ENCODE measurements at places on chromosomes 5 and 9.

GRCh38 chr5:140546851-140547507 lies 483 bp upstream of the EIF4EBP3 start:
- DNase-seq = no peak

- no peak for DNase-seq
These were observed 51.3 kb upstream of the SLC30A5 start for GRCh38 chr5:69042500-69042899.

- DNase-seq = no peak
These were observed 20.7 kb downstream of the ITGA1 start for GRCh38 chr5:52808316-52808901.

- DNase-seq = no peak
These were observed 19.4 kb upstream of the RHOBTB3 start for GRCh38 chr5:95711501-95712346.

DNA sequence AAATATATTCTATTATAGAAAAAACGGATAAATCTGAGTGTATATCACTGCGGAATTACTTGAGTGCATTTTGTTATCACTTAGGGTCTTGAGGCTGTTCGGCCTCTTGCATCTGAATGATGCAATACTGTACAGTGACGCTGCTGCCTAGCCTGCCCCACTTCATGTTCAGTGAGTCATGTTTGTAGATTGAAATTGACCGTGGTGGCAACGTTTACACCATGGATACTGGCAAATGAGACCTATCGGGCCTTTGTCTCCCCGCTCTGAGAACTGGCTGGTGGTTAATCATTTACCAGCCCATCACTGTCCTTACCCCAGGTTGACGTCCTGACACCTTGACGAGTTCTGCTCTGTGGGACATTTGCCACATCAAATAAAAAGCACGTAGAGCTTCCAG lies 510.1 kb upstream of the ADAMTS16 start:
- no peak for DNase-seq

- DNase-seq = no peak
These were observed 324.7 kb downstream of the TLE4 start for GRCh38 chr9:79896390-79896980.

DNA sequence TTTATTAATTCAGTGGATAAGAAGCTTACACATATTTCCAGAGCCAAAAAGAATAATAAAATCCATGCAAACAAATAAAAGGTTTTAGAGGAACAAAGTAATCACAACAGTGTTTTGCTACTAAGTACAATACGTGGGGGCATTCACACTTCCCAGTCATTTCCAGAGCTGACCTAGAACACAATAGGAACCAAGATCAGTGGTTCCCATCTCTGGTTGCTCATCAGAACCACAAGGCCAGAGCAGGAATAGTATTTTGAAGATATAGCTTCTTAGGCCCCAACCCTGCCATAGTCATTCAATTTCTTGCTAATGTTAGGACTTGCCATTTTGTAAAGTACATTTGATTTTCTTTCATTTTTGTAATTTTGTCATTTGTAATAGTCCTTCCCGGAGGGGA lies 215.4 kb downstream of the NR3C1 start:
- DNase-seq = no peak

GRCh38 chr9:135023786-135024405 lies 63.6 kb upstream of the OLFM1 start:
- DNase-seq = no peak

GRCh38 chr5:546376-546908 lies 22.2 kb upstream of the SLC9A3 start:
- no peak for DNase-seq

GRCh38 chr5:101535626-101536025 lies 632.5 kb upstream of the ST8SIA4 start:
- DNase-seq = no peak

- no peak for DNase-seq
These were observed 805.5 kb downstream of the EFNA5 start for GRCh38 chr5:106865279-106865678.

- DNase-seq = no peak
These were observed 34.9 kb downstream of the NREP start for GRCh38 chr5:111722140-111722539.

DNA sequence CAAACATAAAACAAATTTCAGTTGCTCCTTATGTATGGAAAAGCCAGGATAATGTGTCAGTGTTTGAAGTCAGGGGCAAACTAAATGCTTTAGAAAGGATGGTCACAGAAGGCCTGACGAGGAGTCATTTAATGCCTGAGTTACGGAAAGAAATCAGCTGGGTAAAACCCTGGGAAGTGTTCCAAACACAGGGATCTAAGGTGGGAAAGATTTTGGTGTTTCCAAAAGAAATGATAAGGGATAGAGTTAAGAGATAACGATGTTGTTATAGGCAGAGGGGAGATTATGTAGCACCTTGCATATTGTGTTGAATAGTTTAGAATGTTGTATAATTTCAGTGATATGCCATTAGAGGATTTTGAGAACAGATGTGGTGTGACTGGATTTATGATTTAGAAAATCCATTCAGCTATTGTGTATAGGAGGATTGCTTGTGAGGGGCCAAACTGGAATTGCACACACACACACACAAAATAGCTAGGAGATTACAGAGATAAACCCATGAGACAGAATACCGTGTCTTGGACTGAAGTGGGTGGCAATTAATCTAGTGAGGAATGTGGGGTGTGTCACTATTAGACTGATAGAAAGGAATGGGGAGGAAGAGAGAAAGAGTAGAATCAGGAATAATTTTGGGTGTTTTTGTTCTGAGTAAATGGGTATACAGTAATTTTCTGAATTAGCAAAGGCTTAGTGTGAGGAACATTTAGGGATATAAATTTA lies 274.2 kb upstream of the DAB2 start:
- no peak for DNase-seq

DNA sequence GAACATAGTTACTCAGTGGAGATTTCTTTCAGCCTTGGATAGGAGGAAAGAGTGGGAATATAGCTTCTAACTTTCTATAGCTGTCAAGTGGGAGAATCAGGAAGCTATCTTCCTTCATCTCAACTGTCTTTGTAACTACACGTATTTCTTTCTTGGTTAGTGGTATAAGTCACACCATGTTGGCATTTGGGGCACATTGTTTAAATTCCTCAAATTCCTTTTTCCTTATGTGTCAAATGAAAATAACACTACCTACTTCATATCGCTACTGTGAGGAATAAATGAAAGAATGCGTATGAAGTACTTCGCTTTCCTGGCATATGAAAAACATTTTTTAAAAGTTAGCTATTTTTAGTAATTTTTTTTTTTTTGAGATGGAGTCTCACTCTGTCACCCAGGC lies 1082.5 kb upstream of the WWC1 start:
- no peak for DNase-seq

DNA sequence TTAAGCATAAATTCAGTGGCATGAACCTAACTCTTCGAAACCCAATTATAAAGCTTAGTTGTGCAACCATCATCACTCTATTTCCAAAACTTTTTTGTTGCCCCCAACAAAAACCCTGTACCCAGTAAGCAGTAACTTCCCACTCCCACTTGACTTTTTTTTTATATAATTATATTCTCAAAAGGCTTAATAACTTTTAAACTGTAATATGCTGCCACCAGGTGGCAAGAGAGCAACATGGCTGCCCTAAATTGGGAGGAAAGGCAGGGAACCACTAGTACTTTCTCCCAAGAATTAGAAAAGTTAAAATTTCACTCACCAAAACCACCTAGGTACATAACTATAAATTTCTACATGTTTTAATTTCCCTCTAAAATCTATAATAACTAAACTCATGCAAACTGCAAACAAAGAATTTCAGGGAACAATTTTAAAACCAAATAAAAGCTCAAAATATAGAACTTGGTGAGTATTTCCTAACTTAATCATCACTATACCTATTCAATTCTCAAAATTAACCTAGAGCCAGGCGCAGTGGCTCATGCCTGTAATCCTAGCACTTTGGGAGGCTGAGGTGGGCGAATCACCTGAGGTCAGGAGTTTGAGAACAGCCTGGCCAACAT lies 50.2 kb upstream of the RNF38 start:
- DNase-seq = peak; percentile 40

GRCh38 chr9:118985851-118986250 lies 383.4 kb downstream of the BRINP1 start:
- DNase-seq = no peak

DNA sequence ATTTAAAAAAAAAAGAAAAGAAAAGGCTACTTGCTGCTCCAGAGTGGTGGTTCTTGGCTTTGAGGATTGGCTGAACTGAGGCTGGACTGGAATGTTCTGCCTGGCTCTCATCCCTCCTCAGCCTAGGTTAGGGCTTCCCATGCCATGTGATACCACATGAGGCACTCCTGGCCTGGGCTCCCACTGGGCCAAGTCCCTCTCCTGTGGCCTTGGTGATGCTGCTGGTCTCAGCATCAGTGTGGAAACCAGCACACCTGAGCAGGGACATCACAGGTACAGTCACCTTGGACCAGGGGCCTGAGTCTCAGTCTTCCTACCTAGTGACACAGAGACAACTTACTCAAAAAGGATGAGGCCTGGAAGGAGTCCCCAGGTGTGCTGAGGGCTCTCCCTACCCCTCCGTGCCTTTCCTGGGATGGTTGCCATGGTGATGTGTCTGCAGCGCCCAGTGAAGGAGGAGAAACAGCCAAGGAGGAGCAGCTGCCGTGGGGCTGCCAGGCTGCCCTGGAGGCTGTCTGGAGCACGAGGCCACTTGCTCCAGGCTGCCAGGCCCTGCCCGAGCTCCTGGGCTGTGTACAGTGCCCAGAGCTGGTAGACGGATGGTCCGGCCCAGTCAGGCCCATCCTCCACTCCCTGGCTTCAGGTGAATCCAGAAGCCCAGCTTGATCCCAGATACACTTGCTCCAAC lies 71.0 kb downstream of the WNK2 start:
- DNase-seq = no peak

GRCh38 chr5:96718635-96719077 lies 56.5 kb downstream of the CAST start:
- DNase-seq = no peak

- DNase-seq = no peak
These were observed 421.7 kb upstream of the KIF2A start for GRCh38 chr5:61884252-61884855.

DNA sequence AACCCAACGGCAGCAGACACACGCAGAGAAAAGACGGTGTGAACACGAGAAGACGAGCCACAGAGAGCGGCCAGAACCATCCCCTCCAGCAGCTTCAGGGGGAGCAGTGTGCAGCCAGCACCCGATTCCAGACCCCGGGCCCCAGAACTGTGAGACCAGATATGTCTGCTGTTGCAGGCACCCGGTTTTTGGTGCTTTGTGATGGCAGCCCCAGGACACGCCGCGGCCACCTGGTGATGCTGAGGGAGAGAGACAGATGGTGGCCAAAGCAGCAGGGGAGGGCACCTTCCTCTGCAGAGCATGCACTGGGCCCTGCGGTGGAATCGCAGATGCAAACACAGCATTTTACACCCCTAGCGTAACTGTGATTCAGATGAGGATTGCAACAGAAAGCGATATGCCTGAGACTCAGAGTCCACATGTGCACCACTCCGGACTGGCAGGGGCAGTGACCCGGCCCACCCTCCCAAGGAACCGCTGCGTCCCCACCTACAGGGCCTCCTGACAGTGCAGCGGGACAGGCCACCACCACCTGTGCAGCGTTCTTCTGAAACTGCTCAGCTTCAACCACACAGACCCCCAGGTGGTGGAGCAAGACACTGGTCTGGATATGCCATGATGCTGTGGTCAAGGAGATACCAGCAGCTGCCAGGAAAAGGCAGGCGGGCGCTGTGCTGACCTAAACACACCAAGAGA lies 24.0 kb downstream of the ZDHHC11B start:
- DNase-seq = no peak

GRCh38 chr5:82164977-82165713 lies 113.0 kb downstream of the RPS23 start:
- no peak for DNase-seq

DNA sequence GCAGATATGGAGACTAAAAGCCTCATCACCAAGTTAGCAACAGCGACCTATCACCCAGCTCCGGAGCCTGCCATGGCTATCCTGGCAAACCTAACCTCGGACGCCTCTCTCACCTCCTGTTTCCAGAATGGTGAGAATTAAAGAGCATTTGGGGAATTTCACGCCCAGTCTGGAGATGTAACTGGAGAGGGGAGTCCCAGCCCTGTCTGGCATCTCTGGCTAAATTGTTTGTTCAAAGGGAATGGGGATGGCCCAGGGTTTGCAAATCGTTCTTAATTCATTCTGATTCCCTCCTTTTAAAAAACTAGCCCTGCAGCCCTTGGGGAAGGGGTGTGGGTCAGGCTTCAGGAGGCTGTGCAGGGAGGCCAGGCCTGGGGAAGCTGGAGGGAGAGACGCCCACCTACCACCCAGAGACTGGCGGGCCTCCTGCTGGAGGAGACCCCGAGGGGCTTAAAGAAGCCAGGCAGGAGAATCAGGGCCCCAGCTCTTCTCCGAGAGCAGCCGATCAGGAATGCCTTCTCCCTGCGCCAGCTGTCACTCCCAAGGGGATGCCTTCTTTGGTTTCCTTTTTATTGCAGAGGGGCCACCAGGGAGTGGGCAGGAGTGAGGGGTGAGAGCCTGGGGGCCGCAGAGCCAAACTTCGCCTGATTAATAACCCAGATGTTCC lies 964 bp upstream of the COL5A1 start:
- DNase-seq = no peak

- no peak for DNase-seq
These were observed 561.4 kb downstream of the BNC2 start for GRCh38 chr9:16309082-16309468.

DNA sequence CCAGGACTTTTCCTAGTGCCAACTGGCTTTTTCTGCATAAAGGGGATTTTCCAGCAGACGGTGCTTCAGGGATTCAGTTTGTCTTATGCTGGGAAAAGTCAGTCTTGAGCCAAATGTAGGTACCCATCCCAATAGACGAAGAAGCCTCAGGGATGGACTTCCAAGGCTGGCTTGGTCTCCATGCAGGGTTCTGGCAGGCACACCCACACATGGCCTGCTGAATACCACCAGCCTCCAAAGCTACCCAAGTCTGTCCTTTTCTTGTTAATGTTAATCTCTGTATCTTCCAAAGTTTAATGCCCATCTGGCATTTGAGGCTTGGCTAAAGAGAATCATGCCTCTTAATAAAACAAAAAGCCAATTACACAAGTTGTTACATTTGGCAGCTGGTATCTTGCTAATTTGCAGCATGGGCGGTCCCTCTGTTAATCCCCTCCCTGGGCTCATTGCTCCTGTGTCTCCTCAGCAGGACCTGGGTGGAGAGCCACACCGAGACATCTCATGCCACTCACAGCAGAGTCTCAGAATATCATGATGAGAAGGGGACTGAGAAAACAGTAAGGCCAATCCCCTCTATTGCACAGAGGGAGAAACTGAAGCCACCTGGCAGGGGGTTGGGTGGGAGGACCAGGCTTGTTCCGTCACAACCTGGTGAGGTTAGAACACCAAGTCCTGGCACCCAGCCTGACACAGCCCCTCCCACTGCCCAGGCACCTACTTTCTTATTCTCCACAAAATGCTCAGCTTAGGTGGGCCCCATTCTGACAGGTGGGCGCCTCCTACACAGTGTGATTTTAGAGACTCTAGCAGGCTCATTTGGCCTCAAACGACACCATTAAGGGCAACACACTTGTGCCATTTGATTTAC lies 243.2 kb downstream of the FSTL4 start:
- DNase-seq = no peak

- DNase-seq = no peak
These were observed 20.5 kb downstream of the CSF1R start for GRCh38 chr5:150065886-150066285.
